ENCODE measurements at places on chromosomes 11 and 22. TPM values are rescaled to one million over a fixed set of nuclear protein-coding genes. Genes with fewer than 3 reads are reported as not detected.

Gene CSF2RB
- not detected for total RNA-seq

Gene OR8D4
- not detected for total RNA-seq

Gene CARNS1
- not detected for total RNA-seq

Gene OR52I2
- under 0.01 TPM for total RNA-seq

Gene PHLDA2
- 14.7 TPM for total RNA-seq

Gene WBP2NL
- under 0.01 TPM for total RNA-seq

Gene NUDT22
- total RNA-seq: 84.8 TPM

Gene OR52N4
- total RNA-seq: not detected

Gene C11orf16
- total RNA-seq: not detected

Gene FSHB
- total RNA-seq: not detected

Gene TSSK2
- total RNA-seq: not detected

Gene FGF3
- not detected for total RNA-seq

Gene GGTLC2
- total RNA-seq: not detected

Gene OTOG
- total RNA-seq: under 0.01 TPM

Gene ZP1
- not detected for total RNA-seq

Gene ESAM
- not detected for total RNA-seq

Gene TYMP
- 22.0 TPM for total RNA-seq

Gene GLYATL2
- total RNA-seq: 0.24 TPM

Gene CCDC89
- not detected for total RNA-seq

Gene LARGE1
- 4.3 TPM for total RNA-seq

Gene EMID1
- total RNA-seq: 0.96 TPM

Gene MS4A3
- total RNA-seq: not detected

Gene LRFN4
- 26.7 TPM for total RNA-seq

Gene CCDC73
- total RNA-seq: not detected

Gene CELSR1
- 81.2 TPM for total RNA-seq

Gene SHISA8
- not detected for total RNA-seq

Gene HBE1
- not detected for total RNA-seq

Gene BTG4
- not detected for total RNA-seq

Gene TRIM48
- total RNA-seq: not detected

Gene SLN
- 1.4 TPM for total RNA-seq

Gene OR5B17
- not detected for total RNA-seq

Gene KCNJ11
- total RNA-seq: 0.24 TPM

Gene KREMEN1
- total RNA-seq: 6.5 TPM

Gene FLRT1
- not detected for total RNA-seq

Gene MAP6
- not detected for total RNA-seq

Gene OR51E2
- under 0.01 TPM for total RNA-seq

Gene FJX1
- total RNA-seq: 50.5 TPM

Gene NXPE4
- not detected for total RNA-seq

Gene WT1
- not detected for total RNA-seq

Gene SLC37A2
- total RNA-seq: 35.2 TPM

Gene GGTLC3
- not detected for total RNA-seq

Gene DBX1
- not detected for total RNA-seq

Gene CD248
- total RNA-seq: 0.24 TPM

Gene DEUP1
- total RNA-seq: not detected

Gene TTLL1
- total RNA-seq: 7.7 TPM

Gene RTCB
- 132 TPM for total RNA-seq

Gene ARHGAP42
- total RNA-seq: 3.1 TPM
